ENCODE measurements at places on chromosomes 4 and X. TPM values are rescaled to one million over a fixed set of nuclear protein-coding genes. Genes with fewer than 3 reads are reported as not detected.

The FOXR2 gene
- not detected for polyA plus RNA-seq

The NDNF gene
- polyA plus RNA-seq = 231 TPM

The RADX gene
- polyA plus RNA-seq = 15.5 TPM

The CXCL3 gene
- polyA plus RNA-seq = 1.0 TPM

The CENPVL1 gene
- polyA plus RNA-seq = not detected

The RBMXL3 gene
- polyA plus RNA-seq = not detected

The P2RY8 gene
- polyA plus RNA-seq = 0.55 TPM

The LRP2BP gene
- polyA plus RNA-seq = 6.4 TPM

The GCNA gene
- 2.2 TPM for polyA plus RNA-seq
